Lung (tissue), 17 donors: ENCODE measurements at places on chromosomes 13 and 19. TPM values are rescaled to one million over a fixed set of nuclear protein-coding genes. Genes with fewer than 3 reads are reported as not detected.
A peak's percentile ranks its signal among the peaks of the same experiment; 100 is the strongest.

- no peak overlapping the region for H3K27ac ChIP-seq
- H3K4me1 ChIP-seq = no peaks in the 10 kb centered on the region
- H3K4me3 ChIP-seq = no peak overlapping the region
- H3K36me3 ChIP-seq = no peaks in the 10 kb centered on the region
- DNase-seq = no peak
- no peaks in the 10 kb centered on the region for H3K27me3 ChIP-seq
These were observed 418.3 kb downstream of the DIAPH3 start for GRCh38 chr13:59745392-59745788.

DNA sequence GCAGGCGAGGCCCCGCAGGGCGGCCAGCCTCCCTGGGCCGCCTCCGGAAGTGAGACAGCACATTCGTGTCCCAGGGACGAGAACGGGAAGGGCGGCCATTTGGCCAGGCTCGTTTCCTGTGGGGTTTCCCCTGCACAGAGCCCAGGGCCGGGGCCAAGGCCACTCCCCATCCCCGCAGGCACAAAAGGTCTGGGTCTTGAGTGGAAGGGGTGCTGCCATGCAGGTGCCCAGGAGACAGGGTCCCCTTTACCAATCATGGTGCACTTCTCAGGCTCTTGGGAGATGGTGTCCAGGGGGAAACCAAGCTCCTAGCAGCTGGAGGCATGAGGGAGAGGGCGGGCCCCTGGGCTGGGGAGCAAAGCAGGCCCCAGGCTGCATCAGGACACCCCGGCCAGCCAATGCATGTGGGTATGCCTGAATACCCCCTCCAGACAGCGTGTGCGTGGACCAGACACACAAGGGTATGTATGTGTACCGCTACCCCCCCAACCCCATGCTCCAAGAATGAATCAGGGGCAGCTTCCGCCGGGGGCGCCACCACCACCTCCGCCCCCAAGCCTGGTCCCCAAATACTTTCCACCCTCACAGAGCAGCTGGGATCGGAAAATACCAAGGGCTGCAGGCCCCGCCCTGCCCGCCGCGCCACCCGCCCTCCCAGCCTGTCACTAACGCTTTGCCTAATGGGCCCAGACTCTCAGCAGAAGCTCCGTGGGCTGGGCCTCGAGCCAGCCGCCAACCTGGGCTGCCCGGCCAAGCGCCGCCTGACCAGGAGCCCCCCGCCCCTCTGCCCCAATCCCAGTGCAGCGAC lies 37.6 kb upstream of the NANOS3 start:
- peaks cover 58% of the 10 kb centered on the region for H3K4me1 ChIP-seq
- H3K27me3 ChIP-seq = no peaks in the 10 kb centered on the region
- H3K4me3 ChIP-seq = peak overlapping the region; percentile 88

DNA sequence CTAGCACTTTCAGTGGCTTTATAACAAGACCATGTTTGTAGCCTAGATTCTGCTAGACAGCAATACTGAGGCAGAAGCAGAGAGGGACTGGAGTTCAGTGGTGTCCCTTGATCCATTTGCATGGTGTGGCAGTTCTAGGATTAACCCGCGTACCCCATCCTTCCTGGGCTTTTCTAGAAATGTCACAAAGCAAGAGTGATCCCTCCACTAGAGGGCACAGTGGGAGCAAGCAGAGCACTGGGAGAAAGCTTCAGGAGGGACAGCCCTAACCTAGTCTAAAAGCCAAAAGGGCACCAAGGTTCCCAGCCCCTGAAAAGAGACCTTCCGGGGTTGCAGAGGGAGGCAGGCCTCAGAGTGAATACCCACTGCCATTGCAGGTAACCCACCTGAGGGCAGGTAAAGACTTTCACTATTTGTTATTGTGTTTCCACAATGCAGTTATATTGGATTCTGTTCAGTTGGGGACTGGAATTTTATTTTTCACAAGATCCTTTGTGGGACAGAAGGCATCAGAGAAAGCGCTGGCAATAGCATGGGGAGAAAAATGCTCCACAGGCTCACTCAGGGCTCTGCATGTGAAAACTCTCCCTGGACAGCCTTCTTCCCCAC lies 170.6 kb downstream of the FLT1 start:
- no peaks in the 10 kb centered on the region for H3K4me1 ChIP-seq
- no peaks in the 10 kb centered on the region for H3K27me3 ChIP-seq
- no peaks in the 10 kb centered on the region for H3K36me3 ChIP-seq
- DNase-seq = peak; percentile 57
- no peak overlapping the region for H3K4me3 ChIP-seq

GRCh38 chr19:46452186-46452585 lies 19.2 kb downstream of the PNMA8A start:
- H3K27ac ChIP-seq = no peak overlapping the region
- no peak overlapping the region for H3K4me3 ChIP-seq
- peak; percentile 49 for DNase-seq
- peaks cover 4% of the 10 kb centered on the region for H3K4me1 ChIP-seq
- no peaks in the 10 kb centered on the region for H3K36me3 ChIP-seq

GRCh38 chr13:109869312-109870237 lies 83.2 kb upstream of the IRS2 start:
- H3K27me3 ChIP-seq = no peaks in the 10 kb centered on the region
- peak overlapping the region; percentile 41 for H3K27ac ChIP-seq
- peak; percentile 81 for DNase-seq
- no peaks in the 10 kb centered on the region for H3K4me1 ChIP-seq
- H3K4me3 ChIP-seq = no peak overlapping the region
- no peaks in the 10 kb centered on the region for H3K36me3 ChIP-seq

DNA sequence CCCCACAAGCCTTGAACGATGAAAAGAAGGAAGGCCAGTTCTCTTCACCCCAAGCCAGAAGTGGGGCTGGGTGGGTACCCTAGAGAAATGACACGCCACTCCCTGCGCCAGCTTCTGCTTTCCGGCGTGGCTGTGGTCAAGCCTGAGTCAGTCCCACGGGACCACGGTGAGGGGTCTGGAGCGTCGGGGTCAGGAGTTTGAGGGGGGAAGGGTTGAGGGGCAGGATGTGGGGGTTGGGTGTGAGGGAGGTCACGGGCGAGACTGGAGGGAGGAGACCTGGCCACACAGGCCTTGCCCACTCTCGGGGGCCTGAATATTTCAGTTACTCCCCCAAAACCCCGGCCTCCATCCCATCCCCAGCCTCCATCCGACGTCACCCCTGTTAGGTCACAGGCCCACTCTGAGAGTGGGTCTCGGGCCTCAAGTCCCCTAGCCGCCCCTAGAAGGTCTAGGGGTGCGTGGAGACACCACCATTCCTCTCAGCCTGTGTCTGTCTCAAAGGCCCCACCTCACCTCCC lies 500 bp upstream of the IFI30 start:
- peaks cover 8% of the 10 kb centered on the region for H3K4me1 ChIP-seq
- H3K4me3 ChIP-seq = no peak overlapping the region
- no peaks in the 10 kb centered on the region for H3K27me3 ChIP-seq
- no peak for DNase-seq

DNA sequence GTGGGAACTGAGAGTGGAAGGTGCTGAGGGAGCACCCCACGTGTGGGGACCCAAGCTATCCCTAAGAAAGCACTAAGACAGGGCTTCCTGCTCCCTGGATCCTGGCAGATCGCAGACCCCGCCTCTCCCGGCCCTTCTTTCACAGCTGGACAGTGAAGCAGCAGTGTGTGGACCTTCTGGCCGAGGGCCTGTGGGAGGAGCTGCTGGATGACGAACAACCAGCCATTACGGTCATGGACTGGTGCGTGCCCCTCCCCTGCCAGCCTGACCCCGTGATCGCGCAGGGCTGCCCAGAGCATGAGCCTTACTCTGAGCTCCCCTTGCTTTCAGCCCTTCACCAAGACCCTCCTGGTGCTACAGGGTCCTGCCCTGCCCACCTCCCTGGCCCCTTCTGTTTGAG lies 2.3 kb downstream of the NCCRP1 start:
- peak; percentile 66 for DNase-seq
- H3K4me3 ChIP-seq = no peak overlapping the region
- H3K27ac ChIP-seq = no peak overlapping the region
- peaks cover 39% of the 10 kb centered on the region for H3K27me3 ChIP-seq
- H3K36me3 ChIP-seq = no peaks in the 10 kb centered on the region

Gene FCAR
- 11.3 TPM for total RNA-seq

Gene RASGRP4
- 12.9 TPM for total RNA-seq

Gene FGF9
- total RNA-seq = 1.4 TPM
